ENCODE measurements at places on chromosomes 13 and 19.

GRCh38 chr13:111165241-111166010 is 50.3 kb downstream of the ARHGEF7 start:
- DNase-seq = no peak

- no peak for DNase-seq
These were observed 543.3 kb upstream of the SPRY2 start for GRCh38 chr13:80884056-80884785.

DNA sequence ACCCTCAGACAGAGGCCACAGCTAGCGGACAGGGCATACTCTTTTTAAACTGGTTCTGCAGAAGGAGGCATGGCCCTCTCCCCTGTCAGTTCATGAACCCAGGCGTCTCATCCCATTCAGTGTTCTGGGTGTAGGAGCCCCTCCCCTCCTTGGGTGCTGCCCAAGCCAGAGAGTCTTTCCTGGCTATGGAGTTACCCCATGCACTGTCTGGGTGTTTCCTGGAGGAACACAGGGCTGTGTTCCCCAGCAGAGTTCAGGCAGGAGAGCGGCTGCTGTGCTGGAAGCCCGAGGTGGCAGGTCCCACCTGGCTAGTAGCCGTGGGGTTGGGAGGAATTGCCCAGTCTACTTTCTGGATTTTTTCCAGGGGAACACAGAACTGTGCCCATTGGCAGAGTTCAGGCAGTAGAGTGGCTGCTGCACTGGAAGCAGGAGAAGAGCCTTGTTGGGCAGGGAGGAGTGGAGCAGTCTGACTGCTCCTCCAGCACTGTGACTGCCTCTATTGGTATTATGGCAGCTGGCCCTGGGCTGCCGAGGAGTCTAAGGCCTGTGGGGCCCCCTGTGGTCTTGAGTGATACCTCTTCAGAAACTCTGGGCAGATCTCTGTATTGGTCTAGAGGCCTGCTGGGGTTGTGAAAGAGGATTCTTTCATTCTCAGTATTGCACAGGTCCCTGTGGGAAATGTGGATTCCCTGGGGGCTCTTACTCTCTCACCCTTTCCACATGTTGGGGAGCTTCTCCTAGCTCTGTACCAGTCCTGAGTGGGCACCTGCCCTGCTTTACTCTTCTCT is 168.3 kb downstream of the PCDH20 start:
- no peak for DNase-seq

GRCh38 chr13:113915012-113915763 is 51.3 kb upstream of the GAS6 start:
- no peak for DNase-seq

DNA sequence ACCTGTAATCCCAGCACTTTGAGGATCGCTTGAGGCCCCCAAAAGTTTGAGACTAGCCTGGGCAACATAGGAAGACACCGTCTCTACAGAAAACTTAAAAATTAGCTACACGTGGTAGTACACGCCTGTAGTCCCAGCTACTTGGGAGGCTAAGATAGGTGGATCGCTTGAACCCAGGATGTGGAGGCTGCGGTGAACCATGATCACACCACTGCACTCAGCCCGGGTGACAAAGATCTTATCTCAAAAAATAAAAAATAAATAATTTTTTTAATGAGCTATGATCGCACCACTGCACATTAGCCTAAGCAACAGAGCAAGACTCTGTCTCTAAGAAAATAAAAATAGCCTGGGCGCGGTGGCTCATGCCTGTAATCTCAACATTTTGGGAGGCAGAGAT is 6.6 kb downstream of the RCBTB2 start:
- DNase-seq = no peak

DNA sequence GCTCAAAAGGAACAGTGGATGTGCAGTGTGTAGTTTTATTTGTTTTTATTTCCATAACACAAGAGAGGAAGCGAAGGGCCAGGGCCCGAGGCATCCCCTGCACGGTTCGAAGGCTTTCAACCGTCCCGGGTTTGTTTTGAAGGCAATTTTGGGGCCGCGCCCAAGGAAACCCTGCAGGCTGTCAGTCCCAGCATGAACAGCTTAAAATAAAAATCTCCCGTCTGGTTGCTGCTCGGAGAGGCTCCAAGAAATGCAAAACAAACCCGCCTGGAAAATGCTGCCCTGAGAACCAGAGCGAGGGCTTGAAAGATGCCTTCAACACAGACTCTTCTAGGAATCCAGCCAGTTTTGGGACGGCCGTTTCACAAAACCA is 16.0 kb downstream of the LSM4 start:
- DNase-seq = no peak

GRCh38 chr19:11387162-11388034 is 3.3 kb upstream of the EPOR start:
- no peak for DNase-seq

GRCh38 chr13:46172531-46172991 is 9.4 kb downstream of the LCP1 start:
- DNase-seq = no peak

GRCh38 chr19:51810223-51810622 is 15.3 kb downstream of the FPR3 start:
- no peak for DNase-seq

DNA sequence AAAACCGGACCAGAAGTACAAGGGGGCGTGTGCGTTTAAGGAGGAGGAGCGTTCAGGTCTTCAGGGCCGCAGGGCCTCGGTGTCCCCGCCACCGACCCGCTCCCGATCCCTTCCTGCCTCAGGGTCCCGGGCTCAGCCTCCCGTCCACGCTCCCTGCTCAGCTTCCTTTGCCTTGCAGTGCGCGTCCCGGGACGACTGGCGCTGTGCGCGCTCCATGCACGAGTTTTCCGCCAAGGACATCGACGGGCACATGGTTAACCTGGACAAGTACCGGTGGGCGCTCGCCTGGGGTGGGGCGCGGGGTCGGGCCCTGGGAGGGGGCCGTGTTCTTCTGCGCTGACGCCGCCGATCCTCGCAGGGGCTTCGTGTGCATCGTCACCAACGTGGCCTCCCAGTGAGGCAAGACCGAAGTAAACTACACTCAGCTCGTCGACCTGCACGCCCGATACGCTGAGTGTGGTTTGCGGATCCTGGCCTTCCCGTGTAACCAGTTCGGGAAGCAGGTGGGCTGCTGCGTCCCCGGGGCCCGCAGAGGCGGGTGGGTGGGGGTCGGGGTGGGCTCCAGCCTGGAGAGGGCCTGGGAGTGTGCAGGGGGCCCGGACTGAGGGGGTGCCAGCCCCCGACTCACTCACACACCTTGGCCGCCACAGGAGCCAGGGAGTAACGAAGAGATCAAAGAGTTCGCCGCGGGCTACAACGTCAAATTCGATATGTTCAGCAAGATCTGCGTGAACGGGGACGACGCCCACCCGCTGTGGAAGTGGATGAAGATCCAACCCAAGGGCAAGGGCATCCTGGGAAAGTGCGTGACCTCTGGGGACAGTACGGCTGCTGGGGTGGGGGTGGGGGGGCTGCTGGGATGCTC is 1.4 kb downstream of the GPX4 start:
- no peak for DNase-seq

GRCh38 chr19:43847884-43848283 is 20.8 kb downstream of the ZNF283 start:
- no peak for DNase-seq

- DNase-seq = no peak
These were observed 185.8 kb downstream of the OLFM4 start for GRCh38 chr13:53214433-53214832.

DNA sequence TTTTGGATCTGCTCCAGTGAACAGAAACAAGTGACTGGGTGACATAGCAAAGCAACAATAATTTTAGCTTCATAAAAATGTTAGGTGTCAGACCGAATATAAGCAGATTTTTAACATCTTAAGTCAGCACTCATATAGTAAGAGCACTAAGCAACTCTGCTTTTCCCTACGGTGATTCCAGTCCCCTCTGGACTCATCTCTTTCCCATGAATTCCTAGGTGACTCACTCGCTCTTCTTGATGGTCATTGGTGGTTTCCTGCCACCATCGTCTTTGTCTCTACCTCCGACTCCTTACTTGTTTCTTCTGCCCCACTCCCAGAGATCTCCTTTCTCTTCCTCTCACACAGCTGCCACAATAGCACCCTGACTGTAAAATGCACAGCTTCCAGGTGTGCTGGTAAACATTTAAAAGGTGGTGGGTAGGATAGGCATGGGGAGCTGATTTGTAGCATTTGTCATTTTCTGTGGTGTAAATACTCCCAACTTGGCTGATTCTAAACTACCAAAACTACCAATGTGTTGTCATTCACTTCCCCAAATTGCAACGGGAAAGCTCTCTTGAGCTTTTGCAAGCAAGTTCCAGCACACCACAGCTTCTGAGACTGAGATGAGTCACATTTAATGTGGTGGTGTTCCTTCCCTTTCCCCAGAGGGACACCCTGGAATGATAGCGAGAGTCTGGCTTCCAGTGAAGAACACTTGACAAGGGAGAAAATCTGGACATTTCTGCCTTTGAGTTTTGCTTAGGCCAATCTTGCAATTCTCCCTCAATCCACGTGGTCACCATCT is 42.8 kb upstream of the CLDN10 start:
- no peak for DNase-seq

- no peak for DNase-seq
These were observed 732 bp upstream of the DCLK1 start for GRCh38 chr13:36131931-36132297.

GRCh38 chr19:12965017-12965811 is 4.2 kb upstream of the DAND5 start:
- DNase-seq = peak; percentile 61

Data from stimulated activated CD8-positive, alpha-beta memory T cell treated with anti-CD3 and anti-CD28 coated beads, Interleukin-2, amount 100 ng/mL, for 1 hour (primary cell).